Daoy (cell line): ENCODE measurements at places on chromosomes 11 and 22.
A peak's percentile ranks its signal among the peaks of the same experiment; 100 is the strongest.

DNA sequence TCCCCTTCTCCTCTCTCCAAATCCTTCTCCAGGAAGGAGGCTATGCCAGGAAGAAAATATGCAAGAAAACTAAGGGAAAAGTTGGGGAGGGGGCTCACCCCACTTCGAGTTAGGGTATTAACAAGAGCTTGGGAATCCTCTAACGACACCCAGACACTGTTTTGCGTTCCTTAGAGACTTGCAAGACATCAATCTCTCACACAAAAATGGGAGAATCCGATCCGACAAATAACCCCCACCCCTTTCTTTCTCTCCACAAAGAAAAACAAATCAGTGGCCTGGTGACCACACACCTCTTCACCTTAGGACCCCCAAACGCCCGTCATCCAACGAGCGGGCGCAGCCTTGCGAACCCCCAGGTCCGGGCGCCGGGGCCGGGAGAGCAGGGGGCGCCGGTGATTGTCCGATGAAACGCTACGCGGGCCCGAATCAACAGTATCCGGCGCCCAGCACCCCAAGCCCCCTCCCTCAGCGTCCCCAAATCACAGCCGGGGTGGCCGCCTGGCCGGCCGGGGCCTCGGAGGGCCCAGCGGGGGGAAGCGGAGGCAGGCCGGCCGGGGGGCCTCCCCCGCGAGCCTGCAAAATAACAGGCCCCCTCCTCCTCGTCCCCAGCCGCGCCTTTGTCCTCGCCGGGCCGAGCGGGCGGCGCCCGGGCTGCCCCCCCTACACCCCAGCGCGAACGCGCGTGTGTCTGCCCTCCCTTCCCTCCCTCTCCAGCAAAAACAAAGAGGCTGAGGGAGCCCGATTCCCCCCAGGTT lies 690 bp downstream of the CSNK1E start:
- peak; percentile 55 for DNase-seq

- no peak for DNase-seq
Observed at GRCh38 chr11:122715548-122716440, 60.3 kb downstream of the UBASH3B start.

- no peak for DNase-seq
Observed at GRCh38 chr11:124760806-124761205, 1.3 kb downstream of the ESAM start.

- peak; percentile 63 for DNase-seq
Observed at GRCh38 chr11:120564573-120565311, 53.2 kb downstream of the GRIK4 start.

- DNase-seq = no peak
Observed at GRCh38 chr11:11708256-11708655, 86.5 kb upstream of the GALNT18 start.
